HT-29 (cell line): ENCODE measurements at places on chromosomes 16 and 17.

GRCh38 chr17:17356149-17356930 lies 53.2 kb downstream of the NT5M start:
- DNase-seq, result peak; percentile 86

GRCh38 chr16:55577887-55578286 lies 11.4 kb downstream of the CAPNS2 start:
- DNase-seq, result no peak

GRCh38 chr17:4592240-4593005 lies 8.1 kb downstream of the SMTNL2 start:
- DNase-seq, result no peak

GRCh38 chr16:60166-60565 lies 6.5 kb downstream of the SNRNP25 start:
- no peak for DNase-seq
